Suppressor macrophage (primary cell): ENCODE measurements at places on chromosomes 12 and 14.

DNA sequence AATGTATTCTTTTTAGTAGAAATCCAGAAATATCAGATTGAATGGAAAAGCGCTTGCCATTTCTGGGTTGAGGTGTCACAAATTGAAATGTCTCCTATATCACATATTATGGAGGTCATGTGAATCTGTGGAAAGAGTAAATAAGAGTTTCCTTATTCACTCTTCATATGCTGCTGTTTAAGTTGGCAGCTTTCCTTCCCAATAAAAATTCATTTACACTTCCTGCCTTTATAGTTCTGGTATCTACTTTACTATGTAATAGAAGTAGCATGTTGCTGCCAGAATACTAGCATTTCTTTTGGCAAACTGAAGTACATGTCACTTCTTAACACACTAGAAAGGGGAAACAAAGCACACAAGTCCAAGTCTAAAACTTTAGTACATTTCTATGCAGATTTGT, 60.8 kb downstream of the SDR9C7 start:
- DNase-seq: no peak

DNA sequence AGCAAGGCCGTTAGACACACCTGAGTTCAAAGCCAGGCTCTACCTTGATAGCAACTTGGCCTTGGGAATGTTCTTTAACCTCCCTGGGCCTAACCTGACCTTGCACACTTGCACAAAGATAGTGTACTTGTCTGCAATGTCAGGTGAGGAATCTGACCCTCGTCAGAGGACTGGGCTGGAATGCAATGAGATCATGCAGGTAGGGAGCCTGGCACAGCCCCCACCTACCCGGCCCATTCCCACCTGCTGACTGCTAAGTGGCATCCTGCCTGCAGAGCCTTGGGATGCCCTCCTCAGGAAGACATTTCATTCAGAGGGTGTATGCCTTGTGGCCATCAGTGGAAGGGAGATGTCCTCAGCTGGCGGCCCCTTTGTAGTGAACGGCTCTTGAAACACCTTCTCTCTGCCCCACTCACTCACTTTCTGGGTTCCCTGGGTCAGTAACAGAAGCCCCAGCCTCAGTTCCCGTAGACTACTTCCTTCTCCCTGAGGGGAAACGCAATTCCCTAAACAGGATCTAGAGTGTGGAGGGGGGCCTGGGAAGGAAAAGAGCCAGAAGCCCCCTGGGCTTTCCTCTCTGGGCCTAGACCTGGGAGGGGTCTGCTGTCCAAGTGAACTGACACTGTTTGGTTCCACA, 68.0 kb upstream of the DICER1 start:
- no peak for DNase-seq

GRCh38 chr12:113900716-113901115, 65.4 kb downstream of the RBM19 start:
- no peak for DNase-seq

DNA sequence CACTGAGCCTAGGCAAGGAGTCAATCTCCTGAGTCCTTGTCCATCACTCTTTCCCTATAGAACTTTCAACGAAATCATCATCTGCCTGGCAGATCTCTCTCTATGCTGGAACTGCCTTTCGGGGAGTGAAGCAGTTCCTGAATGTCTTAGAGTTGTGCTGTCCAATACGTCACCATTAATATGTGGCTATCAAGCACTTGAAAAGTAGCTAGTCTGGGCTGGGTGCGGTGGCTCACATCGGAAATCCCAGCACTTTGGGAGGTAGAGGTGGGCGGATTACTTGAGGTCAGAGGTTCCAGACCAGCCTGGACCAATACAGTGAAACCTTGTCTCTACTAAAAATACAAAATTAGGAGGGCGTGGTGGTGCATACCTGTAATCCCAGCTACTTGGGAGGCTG, 35.1 kb downstream of the NRDE2 start:
- peak; percentile 23 for DNase-seq

DNA sequence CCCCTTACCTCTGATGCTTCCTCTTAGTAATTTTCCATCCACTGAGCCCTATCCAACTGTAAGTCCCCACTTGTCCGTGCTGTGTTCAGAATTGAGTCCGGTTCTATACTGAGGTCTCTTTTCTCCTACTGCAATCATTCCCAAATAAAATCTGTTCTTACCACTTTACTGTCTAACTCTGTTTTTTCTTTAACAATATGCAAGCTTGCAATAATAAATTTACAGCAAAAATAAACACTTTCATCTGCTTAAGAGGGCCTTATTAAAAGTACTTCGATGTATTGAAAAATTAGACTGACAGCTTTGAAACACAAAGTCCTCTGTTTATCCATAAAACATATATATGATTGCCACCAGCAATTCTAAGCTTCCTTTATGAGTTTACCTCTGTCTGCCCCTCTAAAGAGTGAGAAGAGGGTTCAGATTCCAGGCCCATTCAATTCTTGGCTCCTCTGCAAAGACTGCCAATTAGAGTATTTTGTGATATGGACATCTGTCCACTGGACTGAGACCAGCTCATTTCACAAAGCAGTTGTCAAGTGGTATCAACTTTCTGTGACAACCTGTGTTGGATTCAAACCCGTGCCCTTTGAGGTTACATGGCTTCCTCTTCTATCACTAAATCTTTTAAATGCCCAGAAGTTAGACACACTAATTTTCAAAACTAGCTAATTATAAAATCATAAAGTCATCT, 39.9 kb upstream of the G2E3 start:
- DNase-seq: no peak

DNA sequence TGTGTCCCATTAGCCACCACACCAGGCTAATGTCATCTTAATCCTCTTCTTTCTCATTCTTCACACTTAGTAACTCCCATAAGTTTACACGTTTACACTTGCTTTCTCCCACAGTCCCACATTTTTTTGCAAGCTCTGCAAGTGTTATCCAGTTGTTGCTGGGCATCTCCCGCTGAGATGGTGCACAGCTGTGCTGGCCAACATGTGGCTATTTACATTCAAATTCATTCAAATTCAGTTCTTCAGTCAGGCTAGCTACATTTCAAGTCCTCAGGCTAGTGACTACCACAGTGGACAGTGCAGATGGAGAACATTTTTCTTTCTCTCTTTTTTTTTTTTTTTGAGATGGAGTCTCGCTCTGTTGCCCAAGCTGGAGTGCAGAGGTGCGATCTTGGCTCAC, 9.8 kb upstream of the TEAD4 start:
- no peak for DNase-seq

DNA sequence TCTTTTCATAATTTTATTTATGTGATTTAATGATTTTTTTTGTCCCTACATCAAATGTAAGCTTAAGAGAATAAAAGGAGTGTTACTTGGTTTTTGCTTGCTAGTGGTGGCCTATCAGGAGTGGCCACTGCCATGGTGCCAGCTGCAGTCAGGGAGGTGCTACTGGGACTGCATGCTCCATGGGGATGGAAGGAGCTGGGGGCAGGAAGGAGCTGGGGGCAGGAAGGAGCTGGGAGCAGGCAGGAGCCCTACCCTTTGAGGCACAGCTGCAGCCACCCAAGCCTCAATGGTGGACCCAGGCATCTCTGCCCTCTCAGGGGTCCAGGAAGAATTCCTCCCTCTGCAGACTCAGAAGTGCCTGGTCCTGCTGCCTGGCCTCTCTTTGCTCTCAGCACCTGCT, 796.0 kb downstream of the SLC16A7 start:
- no peak for DNase-seq
